ENCODE measurements at places on chromosomes 12 and 14. TPM values are rescaled to one million over a fixed set of nuclear protein-coding genes. Genes with fewer than 3 reads are reported as not detected.
A peak's percentile ranks its signal among the peaks of the same experiment; 100 is the strongest.

- no peak for DNase-seq
Measured at GRCh38 chr12:97938031-97938430, 475.4 kb downstream of the RMST start.

DNA sequence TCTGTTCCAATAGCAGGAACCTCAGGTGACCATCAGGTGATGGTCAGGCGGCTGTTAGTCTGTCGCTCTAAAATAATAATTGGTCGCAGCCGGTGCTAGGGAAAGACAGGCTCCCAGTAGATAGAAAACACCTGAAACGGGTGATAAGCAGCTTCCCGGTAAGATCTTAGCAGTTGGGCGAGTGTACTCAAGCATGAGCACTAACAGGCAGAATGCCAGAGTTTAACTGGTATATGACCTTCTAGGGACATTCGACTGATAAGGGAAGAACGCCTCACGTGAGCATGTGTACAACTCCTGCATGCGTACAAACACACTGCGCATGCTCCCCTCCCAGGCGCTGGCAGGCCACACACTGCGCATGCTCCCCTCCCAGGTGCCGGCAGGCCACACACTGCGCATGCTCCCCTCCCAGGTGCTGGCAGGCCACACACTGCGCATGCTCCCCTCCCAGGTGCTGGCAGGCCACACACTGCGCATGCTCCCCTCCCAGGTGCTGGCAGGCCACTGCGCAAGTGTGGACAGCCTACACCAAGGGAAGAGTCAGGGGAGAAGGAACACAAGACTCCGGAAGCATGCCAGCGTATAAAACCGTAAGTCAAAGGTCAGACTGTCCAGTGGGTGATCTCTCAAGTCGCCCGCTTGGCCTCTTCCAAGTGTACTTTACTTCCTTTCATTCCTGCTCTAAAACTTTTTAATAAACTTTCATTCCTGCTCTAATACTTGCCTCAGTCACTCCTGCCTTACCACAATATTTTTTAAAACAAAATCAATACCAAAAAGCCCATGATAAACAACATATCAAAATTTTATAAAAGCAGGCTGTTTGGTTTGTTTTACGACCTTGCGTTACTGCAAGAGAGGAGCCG, 24.5 kb downstream of the GPRC5D start:
- peak; percentile 40 for DNase-seq

- no peak for DNase-seq
Measured at GRCh38 chr14:75456069-75456996, 28.5 kb downstream of the JDP2 start.

DNA sequence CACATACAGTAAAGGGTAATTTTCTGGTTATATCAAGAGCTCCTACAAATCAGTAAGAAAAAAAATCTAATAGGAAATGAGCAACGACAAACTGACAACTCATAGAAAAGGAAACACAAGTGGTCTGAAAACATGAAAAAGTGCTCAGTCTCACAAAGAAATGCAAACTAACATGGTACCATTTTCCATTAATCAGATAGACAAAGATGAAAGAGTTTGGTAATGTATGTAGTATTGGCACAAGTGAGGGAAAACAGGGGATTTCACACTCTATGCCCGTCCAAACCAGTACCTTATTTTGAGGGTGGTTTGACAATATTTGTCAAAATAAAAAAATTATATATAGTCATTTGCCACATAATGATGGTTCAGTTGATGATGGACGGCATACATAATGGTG, 13.2 kb downstream of the PTPN11 start:
- no peak for DNase-seq

- DNase-seq = no peak
Measured at GRCh38 chr14:72830356-72830755, 63.5 kb downstream of the DPF3 start.

- no peak for DNase-seq
Measured at GRCh38 chr12:89040146-89040964, 311.9 kb downstream of the DUSP6 start.

GRCh38 chr12:132593938-132594358, 16.4 kb downstream of the LRCOL1 start:
- DNase-seq = peak; percentile 89

DNA sequence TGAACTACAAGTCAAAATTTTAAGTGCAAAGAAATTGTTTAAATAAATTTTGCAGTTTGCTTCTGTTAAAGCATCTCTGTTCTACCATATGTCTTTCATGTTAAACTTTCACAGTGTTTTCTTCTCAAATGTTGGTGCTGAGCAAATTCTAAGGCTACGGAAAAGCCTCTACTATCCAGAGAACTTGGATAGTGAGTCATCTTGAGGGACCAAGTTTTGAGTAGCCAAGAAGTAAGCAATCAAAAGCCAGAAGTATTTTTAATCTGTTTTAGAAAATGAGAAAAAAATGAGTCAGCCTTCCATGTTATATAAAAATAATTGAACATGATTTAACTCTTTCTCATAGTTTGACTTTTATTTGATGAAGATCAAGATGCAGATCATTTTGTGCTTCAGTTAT, 3.3 kb downstream of the BRMS1L start:
- no peak for DNase-seq

The VWF gene
- 535 TPM for total RNA-seq

The CLEC4E gene
- total RNA-seq = not detected

The CDK4 gene
- 139 TPM for total RNA-seq

The KRT74 gene
- not detected for total RNA-seq
